Activated CD4-positive, alpha-beta T cell treated with anti-CD3 and anti-CD28 coated beads for 24 hours (primary cell): ENCODE measurements at places on chromosomes 2 and 18.

DNA sequence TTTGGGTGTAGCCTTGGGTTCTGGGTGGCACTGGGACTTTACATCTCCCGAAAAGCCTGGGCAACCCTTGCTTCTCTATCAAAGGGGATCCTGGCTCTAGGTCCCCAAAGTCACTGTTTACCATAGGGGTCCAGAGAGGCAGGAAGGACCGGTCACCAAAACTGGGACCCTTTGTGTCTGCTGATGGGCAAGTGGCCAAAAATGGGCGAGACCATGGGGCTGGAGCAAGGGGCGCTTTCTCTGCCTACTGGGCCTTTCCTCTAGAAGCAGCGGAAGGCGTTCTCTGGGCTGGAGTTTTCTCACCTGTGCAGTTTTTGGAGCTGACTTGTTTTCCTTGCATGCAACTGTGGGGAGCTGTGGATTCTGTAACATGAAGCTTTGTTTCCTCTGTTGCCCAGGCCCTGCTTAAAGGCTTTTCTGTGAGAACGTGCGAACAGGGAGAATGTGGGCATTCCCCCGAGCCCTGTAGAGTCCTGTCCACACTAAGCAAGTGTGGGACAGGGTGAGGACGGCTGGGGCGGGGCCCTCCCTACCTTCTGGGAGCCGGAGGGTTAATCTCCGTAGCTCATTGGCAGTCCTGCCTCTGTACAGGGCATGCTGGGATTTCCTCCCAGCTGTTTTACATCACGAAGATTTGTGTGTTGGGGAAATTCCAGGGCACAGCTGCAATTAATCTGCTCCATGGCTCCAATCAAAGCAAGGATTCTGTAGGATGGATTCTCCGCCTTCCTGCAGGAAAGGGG is 50.2 kb downstream of the TGOLN2 start:
- DNase-seq: no peak

- DNase-seq: no peak
Measured at GRCh38 chr2:58853420-58853819, 612.3 kb upstream of the FANCL start.

DNA sequence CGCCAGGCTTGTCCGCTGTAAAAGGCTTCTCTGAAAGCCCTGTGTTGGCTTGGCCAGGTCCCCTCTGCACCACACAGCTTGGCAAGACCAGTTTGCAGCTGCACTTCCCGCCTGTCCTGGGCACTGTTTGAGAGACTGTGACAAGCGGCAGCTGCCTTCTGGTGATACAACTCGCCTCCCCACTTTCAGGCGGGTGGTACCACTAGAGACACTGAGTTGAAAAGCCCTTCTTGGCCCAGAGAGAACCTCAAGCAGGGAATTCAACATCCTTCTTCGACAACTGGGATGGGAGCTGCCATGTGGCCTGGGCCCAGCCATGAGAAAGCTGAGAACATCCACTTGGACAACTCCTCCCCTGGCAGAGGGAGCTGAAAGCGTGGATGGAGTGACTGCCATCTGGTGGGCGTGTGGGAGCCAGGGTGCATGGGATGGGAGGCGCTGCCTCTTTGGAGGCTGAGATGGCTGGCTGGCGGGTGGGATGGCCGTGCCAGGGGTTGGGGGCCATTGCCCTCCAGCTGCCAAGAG is 125.5 kb upstream of the REV1 start:
- DNase-seq: no peak

DNA sequence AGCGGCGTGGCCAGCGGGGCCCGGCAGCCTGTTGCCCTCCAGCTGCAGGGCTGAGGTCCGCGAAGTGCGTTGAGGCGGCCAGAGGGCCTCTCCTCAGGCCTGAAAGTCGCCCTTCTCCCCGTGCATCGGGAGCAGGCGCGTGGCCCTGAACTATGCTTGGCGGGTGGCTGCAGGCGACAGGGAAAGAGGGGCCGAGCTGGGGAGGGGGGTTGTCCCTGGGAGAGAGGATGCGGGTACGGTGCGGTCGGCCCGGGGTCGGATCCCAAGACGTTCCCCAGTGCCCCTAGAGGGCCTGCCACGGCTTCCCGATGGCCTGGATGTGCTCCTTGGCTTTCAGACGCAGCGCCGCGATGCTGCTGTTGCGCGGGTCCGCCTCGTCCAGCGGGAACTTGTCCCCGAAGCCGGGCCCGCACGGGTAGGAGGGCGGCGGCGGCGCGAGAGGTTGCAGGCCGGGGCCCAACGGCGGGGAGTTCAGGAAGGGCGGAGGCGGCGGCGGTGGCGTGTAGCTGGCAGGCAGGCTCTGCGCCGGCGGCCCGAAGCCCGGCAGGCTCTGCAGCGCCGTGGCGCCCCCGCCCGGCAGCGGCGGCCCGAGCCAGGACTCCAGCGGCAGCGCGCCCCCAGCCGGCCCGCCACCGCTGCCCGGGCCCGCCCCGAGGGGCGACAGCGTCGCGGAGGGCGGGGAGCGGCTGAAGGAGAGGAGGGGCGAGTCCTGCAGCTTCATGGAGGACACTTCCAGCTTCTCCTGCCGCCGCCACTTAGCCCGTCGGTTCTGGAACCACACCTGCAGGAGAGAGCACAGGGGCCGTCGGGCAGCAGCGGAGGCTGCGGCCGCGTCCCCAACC is 4.3 kb downstream of the RAX start:
- peak; percentile 52 for DNase-seq

GRCh38 chr2:134141598-134142340 is 112.1 kb upstream of the MGAT5 start:
- DNase-seq: no peak

GRCh38 chr2:64212801-64213321 is 68.6 kb upstream of the PELI1 start:
- no peak for DNase-seq

GRCh38 chr2:535222-535621 is 142.0 kb downstream of the TMEM18 start:
- DNase-seq: no peak

DNA sequence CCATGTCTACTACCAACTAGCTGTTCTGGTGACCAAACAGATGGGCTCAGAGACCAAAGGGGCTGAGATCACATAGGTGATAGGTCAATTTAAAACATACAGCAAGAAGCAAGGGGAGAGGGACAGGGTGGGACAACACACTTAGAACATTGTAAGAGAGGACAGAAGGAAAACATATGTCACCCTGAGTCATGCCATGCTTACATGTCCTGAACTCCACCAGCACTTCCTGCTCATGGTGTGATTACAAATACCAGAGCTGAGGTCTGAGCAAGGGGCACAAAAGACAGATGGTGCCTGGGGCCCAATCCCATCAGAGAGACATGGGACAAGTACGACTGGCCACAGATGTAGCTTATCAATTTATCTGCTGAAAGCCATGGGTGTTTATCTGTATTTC is 28.7 kb upstream of the GALNT14 start:
- no peak for DNase-seq

- DNase-seq: peak; percentile 59
Measured at GRCh38 chr2:176126929-176127773, 2.4 kb upstream of the HOXD8 start.

DNA sequence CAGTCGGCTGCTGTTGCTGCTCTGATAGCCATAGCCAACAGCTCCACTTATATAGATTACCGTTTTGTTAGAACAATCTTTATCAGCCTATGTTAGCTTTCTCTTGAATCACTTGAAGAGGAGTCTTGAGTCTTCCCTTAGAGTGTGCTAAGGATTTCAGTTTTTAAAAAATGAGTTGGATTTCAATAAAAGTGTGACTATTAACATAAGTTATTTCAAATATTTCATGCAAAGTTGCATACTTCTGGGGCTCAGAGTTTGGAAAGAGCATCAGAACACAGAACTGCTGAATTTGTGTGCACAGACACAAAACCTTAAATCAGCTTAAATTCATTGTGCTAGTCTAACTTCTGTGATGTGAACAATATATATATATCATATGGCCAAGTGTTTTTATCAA is 174.7 kb downstream of the MTX2 start:
- DNase-seq: no peak

GRCh38 chr18:73987247-73987980 is 160.2 kb downstream of the FBXO15 start:
- DNase-seq: no peak

- no peak for DNase-seq
Measured at GRCh38 chr2:136051725-136052048, 66.3 kb upstream of the DARS1 start.

GRCh38 chr2:52414561-52415295 is 1352.9 kb upstream of the CHAC2 start:
- DNase-seq: no peak

- no peak for DNase-seq
Measured at GRCh38 chr2:119753041-119753929, 6.4 kb upstream of the PTPN4 start.

GRCh38 chr18:57839942-57840381 is 36.8 kb upstream of the ATP8B1 start:
- DNase-seq: no peak

DNA sequence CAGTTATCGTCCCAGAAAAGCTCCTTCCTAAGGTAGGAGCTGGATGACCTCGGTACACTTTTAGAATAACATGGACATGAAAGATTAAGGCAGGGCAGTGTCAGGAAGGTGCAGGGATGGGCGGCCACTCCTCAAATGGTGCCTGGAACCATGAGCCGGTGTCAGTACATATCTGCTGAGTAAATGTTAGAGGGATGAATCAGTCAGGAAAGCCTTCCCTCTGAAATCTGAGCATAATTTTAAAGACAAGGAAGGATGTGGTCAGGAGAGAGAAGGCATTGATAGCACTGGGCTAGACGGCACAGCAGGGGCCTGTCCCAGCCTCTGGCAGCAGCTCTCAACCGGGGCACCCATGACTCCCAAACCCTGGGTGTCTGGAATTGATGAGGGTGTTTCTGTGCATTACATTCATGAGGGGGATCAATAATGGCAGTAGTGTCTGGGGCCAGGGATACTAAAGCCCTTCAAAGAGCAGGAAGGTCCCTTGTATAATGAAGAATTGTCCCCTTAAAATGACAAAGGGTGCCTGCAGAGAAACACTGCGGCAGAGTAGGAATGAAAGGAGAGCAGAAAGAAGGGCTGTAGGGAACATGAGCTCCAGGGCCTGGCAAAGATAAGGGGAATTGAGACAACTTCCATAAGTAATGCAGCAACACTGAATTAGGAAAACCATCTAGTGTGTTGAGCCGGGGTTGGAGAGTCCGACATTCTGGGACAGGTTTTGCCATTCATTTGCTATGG is 162.3 kb upstream of the REV1 start:
- no peak for DNase-seq

DNA sequence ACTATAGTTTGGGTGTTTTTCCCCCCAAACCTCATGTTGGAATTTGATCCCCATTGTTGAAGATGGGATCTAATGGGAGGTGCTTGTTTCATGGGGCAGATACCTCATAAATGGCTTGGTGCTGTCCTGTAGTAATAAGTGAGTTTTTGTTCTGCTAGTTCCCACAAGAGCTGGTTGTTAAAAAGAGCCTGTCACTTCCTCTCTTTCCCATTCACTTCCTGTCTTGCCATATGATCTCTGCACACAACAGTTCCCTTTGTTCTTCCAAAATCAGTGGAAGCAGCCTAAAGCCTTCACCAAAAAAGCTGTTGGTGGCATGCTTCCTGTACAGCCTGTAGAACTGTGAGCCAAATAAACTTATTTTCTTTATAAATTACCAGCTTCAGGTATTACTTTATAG is 768.2 kb upstream of the VRK2 start:
- DNase-seq: no peak

DNA sequence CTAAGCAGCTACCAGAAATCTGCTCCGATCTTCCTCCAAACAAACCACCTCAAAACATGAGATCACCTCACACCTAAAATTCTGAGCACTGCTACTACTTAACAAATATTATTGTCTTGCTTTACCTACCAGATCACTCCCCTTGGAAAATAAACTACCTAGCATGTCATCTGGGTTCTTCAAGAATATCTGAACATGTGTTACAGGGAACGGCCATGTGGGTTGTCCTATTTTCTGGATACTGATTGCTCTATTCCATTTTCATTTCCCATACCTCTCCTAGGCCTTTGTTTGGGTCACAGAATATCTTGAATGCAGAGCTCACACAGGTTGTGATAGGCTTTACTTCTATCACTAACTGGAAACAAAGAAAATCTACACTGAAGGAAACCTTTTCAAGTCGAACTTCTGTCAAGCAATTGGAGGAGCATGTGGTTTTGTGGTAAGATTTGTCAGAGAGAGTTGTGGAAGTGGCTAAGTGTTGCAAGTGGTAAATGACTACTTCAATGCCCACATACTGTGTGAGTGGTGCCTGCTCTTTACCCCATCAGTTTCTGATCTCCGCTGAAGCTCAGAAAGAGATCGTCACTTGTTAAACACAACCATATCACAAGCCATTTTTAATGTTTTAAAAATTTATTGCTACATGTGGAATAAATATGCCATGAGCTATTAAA is 739.1 kb upstream of the ZEB2 start:
- no peak for DNase-seq

DNA sequence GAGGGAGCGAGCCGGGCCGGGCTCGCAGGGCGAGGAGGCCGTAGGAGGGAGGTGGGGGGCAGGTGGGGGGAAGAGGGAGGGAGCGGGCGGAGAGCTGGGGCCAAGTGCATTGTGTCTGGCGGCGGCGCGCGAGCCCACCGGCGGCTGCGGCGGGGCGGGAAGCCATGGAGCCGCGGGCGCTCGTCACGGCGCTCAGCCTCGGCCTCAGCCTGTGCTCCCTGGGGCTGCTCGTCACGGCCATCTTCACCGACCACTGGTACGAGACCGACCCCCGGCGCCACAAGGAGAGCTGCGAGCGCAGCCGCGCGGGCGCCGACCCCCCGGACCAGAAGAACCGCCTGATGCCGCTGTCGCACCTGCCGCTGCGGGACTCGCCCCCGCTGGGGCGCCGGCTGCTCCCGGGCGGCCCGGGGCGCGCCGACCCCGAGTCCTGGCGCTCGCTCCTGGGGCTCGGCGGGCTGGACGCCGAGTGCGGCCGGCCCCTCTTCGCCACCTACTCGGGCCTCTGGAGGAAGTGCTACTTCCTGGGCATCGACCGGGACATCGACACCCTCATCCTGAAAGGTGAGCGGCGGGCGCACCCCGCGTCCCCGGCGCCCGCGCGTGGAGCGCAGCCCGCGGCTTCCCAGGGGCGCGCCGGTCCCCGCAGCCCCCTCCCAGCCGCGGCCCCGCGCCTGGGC is at the start of gene TMEM178A:
TMEM178A (plus strand) TSS at position 107 of the 680 bp plus-strand sequence; CDS start at position 165, 58 bp downstream.
- peak; percentile 0 for DNase-seq

GRCh38 chr18:3230401-3231334 is 10.9 kb upstream of the MYOM1 start:
- DNase-seq: no peak

DNA sequence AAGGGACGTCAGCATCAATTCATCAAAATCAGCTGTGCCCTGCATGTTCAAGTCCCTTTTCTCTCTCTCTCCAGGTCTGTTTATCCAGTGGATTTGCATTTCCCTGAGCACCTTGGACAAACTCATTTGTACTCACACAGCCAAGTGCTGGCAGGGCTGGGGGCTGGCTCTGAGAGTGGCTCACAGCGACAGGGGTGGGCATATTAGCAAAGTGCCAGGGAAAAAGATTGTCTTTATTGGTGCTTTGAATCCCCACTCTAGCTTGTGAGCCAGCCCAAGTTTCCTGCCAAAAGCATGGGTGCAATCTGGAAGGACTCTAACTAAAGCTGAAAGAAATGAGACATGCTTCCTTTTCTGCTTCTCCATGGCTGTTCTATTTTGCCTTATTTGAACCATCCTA is 56.6 kb downstream of the ACOXL start:
- no peak for DNase-seq

GRCh38 chr18:23822590-23823385 is 133.5 kb downstream of the LAMA3 start:
- no peak for DNase-seq

- no peak for DNase-seq
Measured at GRCh38 chr2:240662681-240663080, 20.0 kb downstream of the AQP12B start.
